Natural killer cell treated with Interleukin-12 subunit alpha and Interleukin-12 subunit beta and Interleukin-15 and Interleukin-18, amount 100 ng/mL, for 72 hours (primary cell): ENCODE measurements at places on chromosomes 7 and 10.
A peak's percentile ranks its signal among the peaks of the same experiment; 100 is the strongest.

GRCh38 chr10:121284936-121285335 is 313.3 kb downstream of the FGFR2 start:
- no peaks in the 10 kb centered on the region for H3K36me3 ChIP-seq
- no peak overlapping the region for H3K4me3 ChIP-seq
- H3K27ac ChIP-seq, result no peak overlapping the region

GRCh38 chr10:59991661-59992060 is 85.3 kb upstream of the CCDC6 start:
- no peak overlapping the region for H3K27ac ChIP-seq
- no peaks in the 10 kb centered on the region for H3K36me3 ChIP-seq
- peaks cover 57% of the 10 kb centered on the region for H3K27me3 ChIP-seq
- peaks cover 5% of the 10 kb centered on the region for H3K4me1 ChIP-seq
- H3K4me3 ChIP-seq, result no peak overlapping the region

DNA sequence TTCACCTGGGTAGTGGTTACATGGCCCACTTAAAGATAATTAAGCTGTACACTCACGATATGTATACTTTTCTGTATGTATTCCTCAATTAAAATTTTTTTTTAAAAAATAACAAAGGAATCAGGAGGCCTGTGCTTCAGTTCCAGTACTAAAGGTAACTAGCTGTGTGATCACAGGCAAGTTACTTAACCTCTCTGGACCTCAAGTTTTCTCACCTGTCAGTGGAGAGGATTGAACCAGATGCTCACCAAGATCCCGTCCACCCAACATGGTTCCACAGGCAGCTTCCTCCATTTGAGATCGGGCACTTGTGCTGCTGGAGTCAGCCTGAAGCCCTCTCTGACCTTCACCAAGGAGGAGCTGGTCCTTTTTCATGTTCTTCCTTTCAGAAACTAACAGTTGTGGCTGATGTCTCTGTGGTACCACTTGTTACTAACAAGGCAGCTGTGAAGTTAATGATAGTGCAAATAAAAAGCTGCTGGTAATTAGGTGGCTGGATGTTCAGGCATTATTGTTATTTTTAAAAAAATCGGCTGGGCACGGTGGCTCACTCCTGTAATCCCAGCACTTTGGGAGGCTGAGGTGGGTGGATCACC is 29.4 kb upstream of the SMNDC1 start:
- H3K4me1 ChIP-seq, result peaks cover 18% of the 10 kb centered on the region
- no peak for DNase-seq
- peak overlapping the region; percentile 80 for H3K27ac ChIP-seq
- peak overlapping the region; percentile 59 for H3K4me3 ChIP-seq
- H3K36me3 ChIP-seq, result peaks cover 19% of the 10 kb centered on the region

DNA sequence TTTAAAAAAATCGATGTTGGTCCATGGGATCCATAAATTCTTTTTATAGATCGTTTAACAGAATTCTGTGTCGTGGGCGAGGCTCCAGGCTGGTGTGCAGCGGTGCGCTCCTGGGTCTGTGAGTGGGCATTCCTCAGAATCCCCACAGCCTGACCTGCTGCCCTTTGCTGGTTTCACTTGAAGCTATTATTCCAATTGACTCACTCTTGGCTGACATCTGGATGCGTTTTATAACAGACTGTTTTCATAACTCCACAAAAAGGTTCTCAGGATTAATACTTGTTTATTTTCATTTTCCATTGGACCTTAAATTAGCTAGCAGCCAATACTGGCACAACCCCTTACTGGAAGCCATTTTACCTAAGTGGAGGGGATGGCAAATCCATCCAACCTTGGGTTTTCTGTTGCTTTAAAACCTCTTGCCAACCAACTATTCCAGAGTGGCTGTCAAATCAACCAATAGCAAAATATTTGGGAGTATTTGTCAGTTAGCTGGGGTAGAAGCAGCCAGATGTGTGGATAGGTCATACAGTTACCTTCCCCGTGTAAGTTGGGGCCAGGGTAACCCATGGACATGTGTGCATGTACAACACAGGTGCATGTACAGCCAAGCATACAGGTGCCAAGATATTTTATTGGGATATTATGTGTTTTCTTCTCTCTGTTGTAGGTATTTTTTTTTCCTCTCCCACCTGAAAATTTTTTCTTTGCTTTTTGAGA is 160.7 kb upstream of the ZNF32 start:
- no peaks in the 10 kb centered on the region for H3K36me3 ChIP-seq
- no peak overlapping the region for H3K27ac ChIP-seq
- no peak for DNase-seq
- H3K4me1 ChIP-seq, result peaks cover 19% of the 10 kb centered on the region
- no peak overlapping the region for H3K4me3 ChIP-seq
- peaks cover 10% of the 10 kb centered on the region for H3K27me3 ChIP-seq

- H3K36me3 ChIP-seq, result no peaks in the 10 kb centered on the region
- H3K4me1 ChIP-seq, result peaks cover 3% of the 10 kb centered on the region
- no peak for DNase-seq
- no peak overlapping the region for H3K27ac ChIP-seq
- no peak overlapping the region for H3K4me3 ChIP-seq
- peaks cover 9% of the 10 kb centered on the region for H3K27me3 ChIP-seq
Measured at GRCh38 chr7:25656581-25657026, 428.3 kb upstream of the NPVF start.

DNA sequence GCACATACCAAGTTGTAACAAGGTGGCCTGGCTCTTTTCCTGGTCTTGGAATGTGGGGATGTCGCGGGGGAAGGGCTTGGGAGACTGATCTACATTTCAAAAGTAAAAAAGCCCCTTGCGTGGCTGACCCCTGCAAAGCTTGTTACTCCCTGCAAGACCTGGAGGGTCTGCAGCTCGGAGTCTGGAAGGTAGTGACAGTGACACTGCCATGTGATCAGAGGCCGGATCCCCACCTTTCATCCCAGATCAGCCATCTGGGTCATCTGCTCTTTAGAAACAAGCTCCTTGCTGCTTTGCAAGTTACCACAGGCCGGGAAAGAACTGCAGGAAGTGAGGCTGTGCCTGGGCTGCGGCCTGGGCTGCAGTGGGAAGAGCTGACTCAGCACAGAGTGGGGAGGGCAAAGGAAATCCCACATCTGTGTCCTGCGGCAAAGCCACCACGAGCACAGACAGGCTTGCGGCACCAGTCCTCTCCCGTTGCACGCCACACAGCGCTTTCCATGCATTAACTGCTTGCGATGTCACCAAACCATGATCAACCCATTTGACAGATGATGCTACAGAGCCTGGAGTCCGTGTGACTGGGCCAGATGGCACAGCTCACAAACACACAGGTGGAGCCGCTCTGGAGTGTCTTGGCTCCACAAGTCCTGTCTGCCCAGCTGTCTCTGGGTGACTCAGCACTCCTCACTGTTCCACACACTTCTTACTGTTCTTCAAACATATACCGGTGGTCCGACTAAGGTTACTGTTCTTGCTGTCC is 97.7 kb downstream of the SH3PXD2A start:
- peak; percentile 86 for DNase-seq
- H3K4me1 ChIP-seq, result peaks cover 29% of the 10 kb centered on the region
- H3K4me3 ChIP-seq, result peak overlapping the region; percentile 62

DNA sequence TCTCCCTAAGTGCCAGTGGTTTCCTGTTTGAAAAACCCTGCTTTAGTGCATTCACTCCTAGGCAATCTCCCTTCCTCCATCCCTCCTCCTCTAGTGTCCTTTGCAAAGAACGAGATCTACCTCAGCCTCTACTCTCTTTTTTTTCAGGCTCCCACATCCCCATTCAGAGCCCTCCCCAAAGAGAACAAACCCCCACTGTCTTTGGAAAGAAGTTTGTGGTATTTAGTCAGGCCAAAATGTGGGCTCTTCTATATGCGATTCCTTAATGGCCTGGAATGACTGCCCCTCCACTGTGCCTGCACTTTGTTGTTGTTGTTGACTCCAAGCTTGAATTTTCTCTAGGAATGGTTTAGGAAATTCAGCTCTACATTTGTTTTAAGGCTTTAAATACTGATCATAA is 36.3 kb downstream of the PALS2 start:
- no peak for DNase-seq
- H3K4me3 ChIP-seq, result no peak overlapping the region
- H3K27me3 ChIP-seq, result no peaks in the 10 kb centered on the region
- no peak overlapping the region for H3K27ac ChIP-seq
- no peaks in the 10 kb centered on the region for H3K4me1 ChIP-seq
- H3K36me3 ChIP-seq, result peaks cover 4% of the 10 kb centered on the region

DNA sequence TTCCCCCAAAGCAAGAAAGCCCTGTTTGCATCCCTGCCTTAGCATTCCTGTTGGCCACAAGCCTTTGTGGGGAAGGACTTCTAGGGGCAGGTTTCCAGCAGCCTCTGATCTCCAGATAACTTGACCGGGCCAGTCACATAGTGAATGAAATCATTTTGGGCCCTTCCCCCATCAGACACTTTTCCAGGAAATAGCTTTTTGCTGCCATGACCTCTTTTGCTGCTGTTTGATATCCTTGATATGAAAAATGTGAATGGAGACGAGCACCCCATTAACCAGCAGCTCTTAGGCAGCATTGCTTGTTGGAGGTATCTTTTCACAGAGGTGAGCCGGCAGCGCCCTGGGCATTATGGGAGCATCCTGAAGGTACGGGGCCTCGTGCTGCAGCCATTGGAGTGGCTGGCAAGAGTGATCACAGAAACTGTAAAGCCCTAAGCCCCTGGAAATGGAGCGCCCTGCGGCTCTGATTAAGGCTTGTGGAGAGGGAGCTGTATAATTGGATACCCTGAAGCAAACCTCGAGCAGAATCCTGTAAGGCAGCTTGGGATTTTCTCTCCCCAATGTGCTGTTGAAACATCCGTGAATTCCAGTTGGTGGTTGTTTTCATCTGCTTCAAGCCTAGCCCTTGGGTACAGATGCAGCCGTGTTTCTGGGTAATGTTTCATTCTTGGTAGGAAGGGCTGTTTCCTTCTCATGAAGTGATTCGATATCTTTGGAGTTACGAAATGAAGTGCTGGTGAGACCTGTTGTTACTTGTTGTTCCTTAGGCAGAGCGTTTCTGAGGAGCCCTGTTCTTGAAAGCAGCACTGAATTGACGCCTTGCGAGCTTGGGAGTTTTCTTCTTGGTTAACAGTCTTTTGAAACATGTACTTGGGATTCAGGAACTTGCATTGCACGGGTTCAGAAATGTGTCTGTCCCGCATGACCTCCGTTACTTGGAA is 179.0 kb downstream of the PTEN start:
- H3K4me3 ChIP-seq, result peak overlapping the region; percentile 8
- peaks cover 5% of the 10 kb centered on the region for H3K36me3 ChIP-seq
- H3K27me3 ChIP-seq, result peaks cover 14% of the 10 kb centered on the region
- H3K4me1 ChIP-seq, result peaks cover 21% of the 10 kb centered on the region
- no peak for DNase-seq
